ENCODE measurements at places on chromosomes 7 and 10.

GRCh38 chr7:66313886-66314568, 108.9 kb downstream of the TPST1 start:
- no peak for DNase-seq

DNA sequence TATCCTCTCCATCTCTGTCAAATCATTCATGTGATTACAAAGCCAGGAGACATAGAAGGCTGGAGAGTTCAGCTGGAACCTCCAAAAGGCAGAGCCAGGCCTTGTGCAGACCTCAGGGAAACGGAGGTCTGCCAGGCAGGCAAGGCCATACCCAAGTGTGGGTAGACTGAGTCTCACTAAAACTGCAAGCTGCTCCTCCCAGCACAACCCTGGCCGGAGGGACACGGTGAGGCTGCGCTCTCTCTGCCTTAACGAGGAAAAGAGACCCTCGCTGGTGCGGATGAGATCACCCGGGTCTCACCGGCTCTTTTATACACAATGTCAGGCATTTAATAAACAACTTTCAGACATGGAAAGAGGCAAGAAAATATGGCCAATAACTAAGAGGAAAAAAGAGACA, 66.1 kb upstream of the INPP5A start:
- no peak for DNase-seq

DNA sequence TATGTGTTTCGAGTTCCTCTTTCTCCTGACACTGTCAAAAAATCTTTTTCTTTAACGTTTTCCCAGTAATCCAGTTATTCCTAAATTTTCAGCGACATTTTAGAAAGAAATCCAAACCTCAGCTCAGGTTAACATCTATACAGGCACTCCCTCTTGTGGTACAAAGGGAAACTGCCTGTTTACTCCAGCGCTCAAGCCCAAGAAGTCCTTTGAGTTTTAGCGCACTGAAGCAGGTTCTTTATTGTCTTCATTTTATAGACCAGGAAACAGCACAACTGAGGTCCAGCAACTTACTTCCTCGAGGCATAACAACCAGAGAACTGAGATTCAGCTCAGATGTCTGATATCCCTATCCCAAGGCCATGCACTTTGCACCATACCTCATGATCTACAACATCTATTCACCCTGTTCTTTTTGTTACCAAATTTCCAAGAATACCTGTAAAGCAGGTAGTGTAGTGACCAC, 287.2 kb upstream of the MKLN1 start:
- no peak for DNase-seq

GRCh38 chr7:157362729-157363128, 25.9 kb downstream of the DNAJB6 start:
- no peak for DNase-seq

DNA sequence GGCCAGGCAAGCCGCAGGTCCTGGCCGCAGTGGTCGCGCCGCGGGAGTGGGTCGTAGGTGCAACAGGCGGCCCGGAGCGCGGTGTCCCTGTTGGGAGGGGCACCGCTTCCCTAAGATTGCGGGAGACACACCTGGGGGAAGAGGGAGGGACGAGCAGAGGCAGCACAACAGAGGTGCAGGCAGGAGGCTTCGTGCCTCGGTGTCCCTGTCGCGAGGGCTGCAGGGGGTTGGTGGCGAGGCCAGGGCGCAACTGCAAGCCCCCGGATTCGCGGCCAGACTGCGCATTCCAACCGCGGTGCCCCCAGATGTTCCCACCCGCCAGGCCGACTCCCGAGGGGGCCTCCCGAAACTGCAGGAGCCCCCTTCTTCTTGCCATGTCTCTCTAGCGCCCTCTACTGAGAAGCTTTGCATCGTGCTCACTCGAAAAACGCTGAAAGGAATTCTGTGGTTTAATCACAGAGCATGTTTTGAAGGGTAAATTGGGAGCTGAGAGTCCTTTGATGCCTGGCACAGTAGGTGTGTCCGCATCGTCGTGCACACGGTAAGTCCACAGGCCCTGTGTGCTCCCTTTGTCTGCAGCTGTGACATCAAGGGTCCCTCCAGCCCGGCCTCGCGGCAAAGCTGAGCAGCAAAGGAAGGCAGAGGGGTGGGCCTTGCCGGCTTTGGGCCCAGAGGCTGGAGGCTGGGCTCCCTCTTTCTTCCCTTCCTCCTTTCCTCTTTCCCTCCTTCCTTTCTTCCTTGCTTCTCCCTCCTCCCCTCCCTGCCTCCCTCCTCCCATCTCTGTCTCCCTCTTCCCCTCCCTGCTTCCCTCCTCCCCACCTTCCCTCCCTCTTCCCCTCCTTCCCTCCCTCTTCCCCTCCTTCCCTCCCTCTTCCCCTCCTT, 6.2 kb upstream of the MBL2 start:
- DNase-seq: no peak

DNA sequence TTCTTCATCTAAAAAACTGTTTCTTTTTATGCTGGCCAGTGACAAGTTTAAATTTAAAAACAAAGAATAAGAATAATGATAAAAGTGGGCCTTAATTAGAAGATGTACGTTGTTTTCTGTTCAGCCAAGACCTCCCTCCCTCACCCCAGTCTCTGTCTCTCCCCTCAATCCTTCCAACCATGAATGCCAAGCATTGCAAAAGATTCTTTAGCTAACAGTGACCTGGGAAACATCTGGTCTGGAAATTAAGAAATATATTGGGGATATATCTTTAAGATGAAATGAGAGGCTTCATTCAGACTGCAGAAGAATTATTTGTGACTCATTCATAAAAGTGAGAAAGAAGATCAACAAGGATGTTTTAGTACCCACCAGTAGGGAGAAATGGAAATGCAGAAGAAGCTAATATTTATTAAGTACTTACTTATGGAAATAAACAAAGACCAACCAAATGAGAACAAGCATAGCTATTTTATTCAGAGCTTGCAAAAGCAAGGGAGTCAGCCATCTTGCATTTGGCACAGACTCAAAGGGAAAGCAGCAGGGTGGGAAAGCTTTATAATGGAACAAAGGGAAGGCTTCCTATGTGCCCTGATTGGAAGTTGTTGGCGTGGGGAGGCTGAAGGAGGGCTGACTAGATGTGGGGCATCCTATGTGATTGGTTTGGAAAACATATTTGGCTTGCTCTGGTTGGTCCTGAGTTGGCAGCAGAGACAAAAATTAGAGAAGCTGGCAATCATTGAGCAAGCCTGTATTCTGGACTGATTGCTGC, 595.4 kb upstream of the GHITM start:
- no peak for DNase-seq

- DNase-seq: no peak
Measured at GRCh38 chr10:69010151-69010640, 21.6 kb downstream of the KIFBP start.

DNA sequence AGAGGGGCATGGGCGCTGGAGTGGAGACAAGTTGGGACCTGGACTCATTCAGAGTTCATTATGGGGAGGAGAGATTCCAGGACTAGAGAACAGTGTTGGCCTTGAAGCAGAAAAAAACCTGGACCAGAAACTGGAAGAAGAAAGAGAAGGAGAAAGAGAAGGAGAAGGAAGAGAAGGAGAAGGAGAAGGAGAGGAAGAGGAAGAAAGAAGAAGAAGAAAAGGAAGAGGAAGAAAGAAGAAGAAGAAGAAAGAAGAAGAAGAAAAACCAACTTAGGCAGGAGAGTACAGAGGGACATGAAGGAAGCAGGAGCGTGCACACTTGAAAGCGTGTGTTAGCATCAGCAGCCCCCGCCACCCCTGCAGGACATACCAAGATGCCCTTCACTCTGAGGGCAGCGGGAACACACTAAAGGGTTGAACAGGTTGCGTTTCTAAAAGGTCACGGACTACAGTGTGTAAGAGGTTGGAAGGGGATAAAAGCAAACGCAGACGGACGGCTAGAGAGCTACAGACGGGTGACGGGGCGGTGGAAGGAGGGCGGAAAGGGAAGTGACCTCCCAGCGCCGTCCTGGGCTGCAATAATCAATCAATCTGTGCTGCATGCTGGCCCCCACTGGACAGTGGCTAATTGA, 95.3 kb downstream of the SEC61G start:
- no peak for DNase-seq

DNA sequence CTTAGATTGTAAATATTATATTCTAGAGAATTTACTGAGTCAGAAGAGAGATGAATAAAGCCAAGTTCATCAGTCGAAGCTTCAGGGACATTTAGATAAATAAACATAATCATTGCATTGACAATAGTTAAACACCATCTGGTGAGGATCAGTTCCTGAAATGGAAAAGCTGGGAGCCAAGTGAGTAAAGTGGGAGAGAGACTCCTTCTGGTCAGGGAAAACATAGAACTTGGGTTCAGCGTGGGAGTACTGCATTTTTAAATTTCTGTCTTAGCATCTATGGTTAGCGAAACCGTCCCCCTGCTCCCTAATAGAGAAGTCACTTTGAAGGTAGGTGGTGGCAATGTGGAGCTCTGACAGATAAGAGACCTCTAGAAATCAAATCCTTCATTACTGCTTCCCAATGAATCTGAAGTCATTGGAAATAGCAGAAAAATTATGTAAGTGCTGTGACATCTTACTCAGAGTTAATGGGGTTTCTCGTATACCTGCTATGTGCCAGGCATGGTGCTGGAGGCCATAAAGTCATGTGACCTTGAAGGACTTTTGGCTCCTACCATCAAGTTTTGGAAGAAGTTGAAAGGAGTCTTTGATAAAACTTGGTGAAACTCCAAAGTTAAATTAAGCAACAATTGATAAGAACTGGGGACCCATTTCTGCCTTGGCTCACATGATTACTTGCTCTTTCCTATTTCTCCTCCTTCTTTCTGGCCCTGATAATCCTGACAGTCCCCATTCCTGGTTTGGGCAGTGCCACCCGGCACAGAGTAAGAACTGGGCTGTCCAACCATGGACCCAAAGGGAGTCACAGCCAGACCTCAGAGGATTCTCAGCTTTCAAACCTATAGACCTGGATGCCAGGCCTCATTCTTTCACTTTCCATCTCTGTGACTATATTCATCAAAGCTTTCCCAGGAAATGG, 211.2 kb downstream of the C7orf25 start:
- DNase-seq: no peak
